ENCODE measurements at places on chromosomes 6 and 20.

DNA sequence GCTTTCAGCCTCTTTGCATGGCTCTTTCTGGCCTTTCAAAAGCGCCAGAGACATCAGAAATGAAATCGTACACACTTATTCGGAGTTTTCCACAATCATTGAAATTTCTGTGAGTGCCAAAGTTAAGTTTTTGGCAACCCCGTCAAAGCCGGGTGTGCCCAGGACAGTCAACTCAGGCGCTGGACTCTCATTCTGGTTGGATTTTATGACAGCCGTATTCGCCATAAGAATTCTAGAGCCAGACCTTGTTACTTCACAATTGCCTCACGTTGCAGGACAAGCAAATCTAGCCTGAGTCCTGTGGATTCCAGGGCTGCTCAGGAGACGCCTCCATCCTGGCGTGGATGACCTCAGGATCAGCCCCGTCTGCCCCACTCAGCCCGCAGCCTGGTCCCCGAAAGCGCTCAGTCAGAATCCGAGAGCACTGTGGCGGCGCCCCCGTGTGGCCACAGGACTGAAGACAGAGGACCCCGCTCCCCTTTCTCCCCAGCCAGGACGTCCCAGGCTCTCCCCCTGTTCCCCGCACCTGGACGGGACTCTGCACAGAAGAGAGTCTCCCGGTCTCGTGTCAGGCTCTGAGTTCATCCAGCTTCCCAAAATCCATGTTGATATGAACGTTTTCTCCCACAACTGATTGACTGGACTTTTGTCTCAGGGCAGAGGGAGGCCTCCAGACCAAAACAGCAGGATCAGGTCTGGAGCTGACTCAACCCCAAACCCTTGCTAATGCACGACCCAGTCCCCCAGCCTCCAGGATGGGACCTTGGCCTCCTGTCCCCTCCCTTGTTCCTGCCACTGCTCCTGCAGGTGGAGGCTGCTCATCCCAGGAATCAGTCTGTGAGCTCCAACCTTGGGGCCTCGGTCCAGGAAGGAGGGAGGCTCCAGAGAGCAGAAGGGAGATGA, 38.2 kb downstream of the MICA start:
- peak; percentile 94 for DNase-seq

DNA sequence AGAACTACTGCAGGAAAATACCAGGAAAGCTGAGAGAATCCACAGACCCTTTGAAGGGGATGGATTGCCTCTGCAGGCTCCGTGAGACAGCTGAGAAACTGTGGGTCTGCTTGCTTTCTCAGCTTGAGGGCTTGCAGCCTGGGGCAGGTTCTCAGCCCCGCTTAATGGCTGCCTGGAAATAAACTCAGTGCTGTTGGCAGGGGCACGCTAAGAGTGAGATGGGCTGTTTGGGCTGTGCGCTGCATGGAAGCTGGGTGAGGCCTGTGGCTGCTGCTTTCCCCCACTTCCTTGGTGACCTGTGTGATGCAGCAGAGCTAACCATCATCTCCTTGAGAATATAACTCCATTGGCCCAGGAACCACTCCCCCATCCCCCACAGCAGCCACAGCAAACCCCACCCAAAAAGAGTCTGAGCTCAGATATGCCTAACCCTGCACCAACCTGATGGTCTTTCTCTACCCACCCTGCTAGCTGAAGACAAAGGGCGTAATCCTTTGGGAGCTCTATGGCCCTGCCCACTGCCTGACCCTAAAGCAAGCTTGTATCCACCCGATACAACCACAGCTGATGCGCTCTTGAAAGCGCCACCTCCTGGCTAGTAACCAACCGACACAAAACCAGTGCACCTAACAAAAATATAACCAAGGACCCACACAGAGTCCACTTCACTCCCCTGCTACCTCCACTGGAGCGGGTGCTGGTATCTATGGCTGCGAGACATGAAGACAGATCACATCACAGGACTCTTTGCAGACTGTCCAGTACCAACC, 800.6 kb upstream of the MAP3K7 start:
- no peak for DNase-seq

DNA sequence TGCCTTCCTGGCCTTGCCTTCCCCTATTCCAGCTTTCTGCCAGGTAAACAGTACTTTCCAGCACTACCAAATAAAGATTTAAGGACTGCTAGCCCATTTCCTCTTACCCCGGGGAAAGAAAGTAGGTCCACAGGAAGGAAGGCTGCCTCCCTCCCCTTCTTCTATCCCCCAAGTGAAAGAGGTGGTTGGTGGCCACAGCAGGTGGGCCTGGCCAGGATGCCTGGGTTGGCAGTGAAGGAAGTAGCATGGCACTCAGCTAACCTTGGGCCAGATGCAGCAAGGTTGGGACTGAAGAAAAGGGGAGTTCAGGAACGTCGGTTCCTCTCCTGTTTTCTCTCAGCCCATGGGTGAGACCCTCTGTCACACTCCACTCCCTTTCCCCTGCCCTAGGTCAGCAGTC, 8.9 kb downstream of the NFKBIL1 start:
- no peak for DNase-seq

DNA sequence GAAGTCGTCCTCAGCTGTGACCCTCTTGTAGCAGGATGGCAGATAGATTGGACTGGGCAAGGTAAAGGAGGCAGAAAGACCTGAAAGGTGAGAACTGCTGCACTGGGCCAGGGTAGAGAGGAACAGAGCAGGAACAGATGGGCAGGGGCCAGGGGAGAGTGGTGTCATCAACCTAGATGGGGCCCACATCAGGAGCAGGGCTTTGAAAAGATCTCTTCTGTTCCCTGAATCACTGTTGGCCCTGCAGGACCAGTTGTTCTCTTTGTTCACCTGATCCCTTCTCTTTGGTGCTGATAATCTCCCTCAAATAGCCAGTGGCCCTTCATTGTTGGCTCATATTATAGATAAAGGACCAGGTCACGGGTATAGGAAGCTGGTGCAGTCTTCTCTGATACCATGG, 59.9 kb downstream of the DTD1 start:
- no peak for DNase-seq

GRCh38 chr6:138397128-138398122, 6.6 kb upstream of the HEBP2 start:
- DNase-seq: no peak
